ENCODE measurements at places on chromosomes 4 and X.

DNA sequence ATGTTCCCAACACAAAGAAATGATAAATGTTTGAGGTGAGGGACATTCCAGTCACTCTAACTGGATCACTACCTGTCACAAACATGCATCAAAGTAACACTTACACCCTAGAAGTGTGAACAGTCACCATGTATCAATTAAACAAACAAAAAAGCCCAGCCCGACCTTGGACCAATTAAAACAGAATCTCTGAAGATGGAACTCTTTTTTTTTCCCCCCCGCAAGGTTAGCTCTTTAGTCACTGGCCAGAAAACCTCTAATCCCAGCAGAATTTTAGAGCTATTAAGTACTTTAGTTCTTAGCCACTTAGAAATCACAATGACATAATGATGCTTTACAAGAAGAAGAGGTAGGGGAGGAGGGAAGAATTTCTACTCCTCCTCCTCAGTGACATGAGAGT is 154.5 kb downstream of the PALLD start:
- peak; percentile 62 for DNase-seq

DNA sequence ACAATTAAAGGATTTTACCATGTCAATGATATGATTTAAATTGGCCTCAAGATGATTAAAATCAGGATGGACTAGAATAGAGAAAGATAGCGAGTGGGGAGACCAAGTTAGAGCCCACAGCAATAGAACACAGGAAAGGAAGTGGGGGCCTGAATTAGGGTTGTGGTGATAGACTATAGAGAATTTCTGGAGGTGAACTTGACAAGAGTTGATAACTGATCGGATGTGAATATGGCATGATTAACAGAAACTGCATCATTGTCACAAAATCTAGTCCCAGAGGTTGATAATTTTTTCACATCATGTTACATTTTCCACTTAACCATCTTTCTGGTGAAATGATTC is 26.3 kb upstream of the TRPC3 start:
- DNase-seq: no peak

GRCh38 chr4:169236078-169236477 is 34.7 kb downstream of the SH3RF1 start:
- no peak for DNase-seq

GRCh38 chr4:3411676-3412075 is 30.1 kb upstream of the HGFAC start:
- DNase-seq: no peak

DNA sequence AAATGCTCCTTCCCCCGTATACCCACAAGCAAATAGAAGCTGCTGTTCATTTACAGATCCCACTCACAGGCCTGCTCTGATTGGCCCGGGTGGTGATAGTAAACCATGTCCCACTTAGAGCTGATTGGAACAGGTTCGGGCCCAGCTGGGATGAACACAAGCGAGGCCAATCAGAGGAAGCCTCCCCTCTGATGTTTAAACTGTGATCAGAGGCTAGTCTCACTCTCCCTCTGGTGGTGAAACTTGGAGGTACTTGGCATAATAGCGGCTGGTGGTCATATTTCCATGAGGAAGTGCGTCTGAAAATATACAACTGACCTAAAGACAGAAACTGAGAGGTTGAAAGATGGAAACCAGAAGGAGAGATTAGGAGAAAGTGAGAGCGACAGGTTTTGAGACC is 51.5 kb upstream of the TRPC3 start:
- peak; percentile 27 for DNase-seq

DNA sequence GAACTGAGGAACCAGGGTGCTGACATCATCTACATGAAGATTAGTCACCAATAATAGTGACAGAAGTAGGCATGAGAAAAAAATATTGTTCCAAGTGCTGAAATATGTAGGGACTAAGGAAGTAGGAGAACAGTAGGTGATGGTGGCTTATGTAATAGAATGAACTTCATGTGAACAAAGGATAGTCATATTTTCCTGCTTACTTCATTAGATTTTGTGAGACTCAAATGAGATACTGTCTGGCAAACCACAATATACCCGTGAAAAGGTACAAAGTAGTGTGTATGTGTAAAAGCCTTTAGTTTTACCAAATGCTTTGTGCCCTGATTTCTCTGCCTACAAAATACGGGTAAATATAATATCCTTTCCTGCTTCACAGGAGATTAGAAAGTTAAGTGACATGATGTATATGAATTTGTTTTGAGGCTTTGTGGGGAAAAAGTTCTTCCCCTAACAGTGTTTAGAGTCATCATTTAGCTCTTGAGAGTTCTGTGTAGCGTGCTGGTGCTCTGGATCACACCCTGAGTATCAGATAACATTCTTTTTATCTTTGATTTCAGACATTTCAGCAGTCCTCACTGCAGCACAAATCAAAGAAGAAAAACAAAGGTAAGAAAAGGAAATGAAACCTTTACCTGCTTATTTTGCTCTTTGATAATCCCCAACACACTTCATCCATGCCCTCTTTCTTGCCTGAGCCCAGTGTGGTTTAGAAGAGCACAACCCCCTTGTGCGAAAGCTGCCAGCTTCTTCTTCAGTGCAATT is 67.9 kb downstream of the KLHL34 start:
- no peak for DNase-seq

GRCh38 chrX:5306654-5307121 is 922.0 kb downstream of the NLGN4X start:
- no peak for DNase-seq

GRCh38 chrX:83305381-83305780 is 202.7 kb upstream of the POU3F4 start:
- no peak for DNase-seq

Data from kidney tubule cell (primary cell).